Stimulated activated CD8-positive, alpha-beta memory T cell treated with anti-CD3 and anti-CD28 coated beads, Interleukin-2, amount 100 ng/mL, for 1 hour (primary cell): ENCODE measurements at places on chromosomes 2 and 18.

DNA sequence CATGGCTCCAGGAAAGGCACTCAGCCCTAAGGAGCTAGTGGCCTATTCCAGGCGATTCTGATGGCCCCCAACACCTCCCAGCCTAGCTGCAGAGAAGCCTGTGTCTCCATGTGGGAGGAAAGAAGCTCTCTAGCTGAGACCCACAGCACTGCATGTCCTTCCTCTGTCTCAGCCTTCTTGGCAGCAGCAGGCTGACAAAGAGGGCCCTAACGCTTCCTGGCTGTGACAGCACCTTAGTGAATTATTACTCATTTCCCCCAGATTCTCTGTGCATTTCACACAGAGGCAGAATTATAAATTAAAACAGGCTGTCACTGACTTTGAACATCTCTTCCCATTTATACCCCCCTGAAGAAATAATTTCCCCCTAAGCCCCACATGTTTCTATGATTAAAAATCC lies 206.8 kb downstream of the CLIP4 start:
- no peak for DNase-seq

DNA sequence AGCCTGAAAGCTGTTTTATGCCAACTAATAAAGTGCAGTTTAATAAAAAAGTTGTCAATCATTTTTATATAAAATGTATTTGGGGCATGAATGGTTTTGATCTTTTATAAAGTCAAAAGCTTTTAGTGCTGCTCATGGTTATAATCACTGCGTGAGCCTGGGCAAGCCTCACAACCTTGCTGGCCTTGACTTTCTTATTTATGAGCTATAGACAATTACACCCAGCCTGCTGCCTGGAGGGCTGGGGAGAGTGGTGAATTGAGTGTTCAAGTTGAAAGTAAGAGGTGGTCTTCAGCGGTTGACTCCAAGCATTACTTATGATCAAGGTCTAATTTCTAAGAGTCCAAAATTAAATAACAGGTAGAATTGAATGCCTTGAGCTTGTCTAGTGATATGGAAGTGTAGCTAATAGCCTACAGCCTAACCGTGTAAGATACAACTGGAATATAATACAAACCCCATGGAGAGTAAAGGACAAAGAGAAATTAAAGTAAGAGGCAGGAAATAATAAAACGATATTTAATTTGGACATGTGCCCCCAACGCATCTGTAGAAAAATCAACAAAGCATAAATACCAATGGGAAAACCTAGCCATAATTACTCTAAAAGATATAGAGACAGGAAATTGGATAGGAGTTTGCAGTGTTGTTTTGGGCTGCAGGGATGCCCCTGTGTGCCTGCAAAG lies 106.0 kb upstream of the CYP1B1 start:
- no peak for DNase-seq

DNA sequence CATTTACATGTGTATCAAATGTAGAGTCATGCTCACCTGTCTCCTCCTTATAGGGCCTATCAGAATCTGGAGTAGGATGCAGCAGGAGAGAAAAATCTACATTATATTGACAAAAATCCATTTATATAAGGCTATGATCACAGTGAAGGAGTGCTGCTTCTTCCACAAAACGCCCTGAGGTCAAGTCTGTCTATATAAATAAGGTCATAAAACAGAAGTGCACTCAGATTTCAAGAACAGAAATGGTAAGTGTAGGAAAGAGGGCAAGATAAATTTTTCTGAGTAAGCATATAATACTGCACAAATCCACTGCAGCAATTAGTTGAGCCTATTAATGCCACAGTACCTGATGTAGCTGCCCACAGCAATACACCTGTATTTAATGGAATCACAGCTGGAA lies 51.8 kb downstream of the COL5A2 start:
- DNase-seq, result no peak

- no peak for DNase-seq
These were observed 165.0 kb downstream of the CDH19 start for GRCh38 chr18:66438711-66439536.

DNA sequence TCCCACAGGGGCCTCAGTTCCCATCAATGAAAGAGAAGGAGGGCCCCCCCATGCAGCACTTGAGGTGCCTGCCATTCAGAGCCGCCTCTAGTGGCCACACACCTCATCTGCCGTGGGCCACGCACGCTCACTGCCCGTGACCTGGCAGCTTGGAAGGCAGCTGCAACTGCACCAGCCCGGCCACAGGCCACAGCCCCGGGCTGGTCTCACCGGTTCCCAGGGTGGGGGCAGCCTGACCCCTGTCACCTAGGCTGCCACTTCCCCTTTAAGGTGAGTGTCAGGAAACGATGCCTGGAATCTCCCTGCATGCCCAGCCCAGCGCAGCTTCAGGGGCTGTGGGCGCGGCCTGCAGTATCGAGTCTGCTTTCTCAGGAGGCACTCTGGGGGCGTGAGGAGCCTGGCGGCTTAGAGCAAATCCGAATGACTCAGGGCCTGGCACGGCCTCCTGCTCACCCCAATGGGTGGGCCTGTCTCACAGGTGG lies 2.6 kb downstream of the MAB21L4 start:
- DNase-seq, result no peak
